ENCODE measurements at places on chromosomes 16 and 17.

DNA sequence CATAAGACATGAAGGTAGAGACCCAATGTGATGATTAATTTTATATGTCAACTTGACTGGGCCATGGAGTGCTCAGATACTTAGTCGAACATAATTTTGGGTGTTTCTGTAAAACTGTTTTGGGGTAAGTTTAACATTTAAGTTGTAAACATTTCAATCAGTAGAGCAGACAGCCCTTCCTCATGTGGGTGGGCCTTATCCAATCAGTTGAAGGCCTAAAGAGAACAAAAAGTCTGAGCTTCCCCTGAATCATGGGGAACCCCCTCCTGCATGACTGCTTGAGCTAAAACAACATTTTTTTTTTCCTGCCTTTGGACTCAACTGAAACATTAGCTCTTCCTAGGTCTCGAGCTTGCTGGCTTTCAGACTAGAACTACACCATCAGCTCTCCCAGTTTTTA, 327.3 kb upstream of the SOX9 start:
- no peak for DNase-seq

- no peak for DNase-seq
These were observed 57.9 kb downstream of the BRIP1 start for GRCh38 chr17:61805399-61805798.

- DNase-seq: no peak
These were observed 14.2 kb upstream of the CBFB start for GRCh38 chr16:67014634-67015312.

DNA sequence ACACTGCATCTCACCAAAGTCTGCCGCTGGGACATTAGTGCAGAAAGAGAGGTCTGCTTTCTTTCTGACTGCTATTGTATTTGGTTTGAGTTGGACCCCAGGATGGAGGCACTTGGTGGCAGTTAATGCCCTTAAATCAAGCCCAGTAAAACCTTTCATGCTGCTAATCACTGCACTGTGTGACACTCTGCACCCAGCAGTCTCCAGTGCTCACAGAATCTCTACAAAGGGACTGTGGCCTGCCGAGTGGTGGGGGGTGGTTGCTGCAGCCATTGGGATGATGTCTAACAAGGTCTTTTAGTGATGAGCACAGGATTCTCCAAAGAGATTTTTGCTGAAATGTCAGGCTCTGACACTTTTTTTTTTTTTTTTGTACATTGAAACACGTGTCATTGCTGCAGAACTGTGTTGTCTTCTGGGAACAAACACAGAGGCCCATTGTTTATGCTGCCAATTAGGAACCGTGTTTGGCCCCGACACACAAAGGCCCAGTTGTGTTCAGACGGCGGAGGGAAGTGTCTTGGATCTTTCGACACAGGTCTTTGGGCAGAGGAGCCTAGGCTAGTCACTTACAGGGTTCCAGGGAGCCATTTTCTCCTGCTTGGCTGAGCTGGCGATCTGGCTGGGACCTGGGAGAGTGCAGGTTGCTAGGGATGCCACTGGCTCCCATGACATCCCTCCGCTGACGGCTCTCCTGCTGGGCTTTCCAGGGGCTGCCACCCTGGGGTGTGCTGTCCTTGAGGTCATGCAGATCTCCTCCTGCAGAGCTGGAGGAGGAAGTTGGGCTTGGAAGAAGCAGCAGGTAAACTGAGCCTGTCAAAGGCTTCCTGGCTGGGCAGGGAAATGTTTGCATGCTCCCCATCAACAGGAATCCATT, 16.2 kb upstream of the TNRC6C start:
- no peak for DNase-seq

GRCh38 chr17:83107656-83108048, 28.2 kb downstream of the METRNL start:
- no peak for DNase-seq

GRCh38 chr16:19400711-19401110, 17.0 kb upstream of the TMC5 start:
- no peak for DNase-seq

GRCh38 chr17:45705123-45706009, 78.8 kb upstream of the CRHR1 start:
- DNase-seq: no peak

GRCh38 chr16:2949705-2950352, 14.2 kb upstream of the KREMEN2 start:
- no peak for DNase-seq

DNA sequence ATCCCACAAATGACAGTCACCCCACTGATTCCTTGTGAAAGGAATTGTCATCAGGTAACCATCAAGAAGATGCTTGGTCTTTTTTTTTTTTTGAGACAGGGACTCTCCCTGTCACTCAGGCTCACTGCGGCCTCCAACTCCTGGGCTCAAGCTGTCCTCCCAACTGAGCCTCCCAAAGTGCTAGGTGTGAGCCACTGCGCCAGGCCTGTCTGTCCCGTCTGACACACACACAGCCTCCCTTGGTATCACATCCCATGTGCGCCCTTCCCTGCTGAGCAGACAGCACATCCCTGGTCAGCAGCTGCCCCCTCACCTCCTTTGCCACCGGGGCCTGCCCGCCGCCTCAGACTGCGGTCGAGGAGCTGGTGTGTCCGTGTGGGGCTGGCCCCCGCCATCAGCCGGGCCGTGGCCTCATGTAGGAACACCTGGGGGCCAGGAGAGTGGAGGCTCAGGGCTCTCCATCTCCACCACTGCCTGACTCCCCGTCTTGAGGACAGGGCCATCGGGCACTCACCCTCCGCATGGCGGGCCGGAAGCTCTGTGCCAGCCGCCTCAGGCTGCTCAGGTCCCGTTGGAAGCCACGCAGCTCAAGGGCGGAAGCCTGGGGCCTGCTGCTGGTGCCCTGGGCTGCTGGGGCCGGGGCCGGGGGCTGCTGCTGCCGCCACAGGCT, 23.6 kb downstream of the SREBF1 start:
- DNase-seq: no peak

GRCh38 chr16:10666291-10666690, 28.4 kb downstream of the TEKT5 start:
- no peak for DNase-seq

GRCh38 chr17:27206447-27206846, 87.5 kb upstream of the WSB1 start:
- DNase-seq: no peak

GRCh38 chr17:21545064-21545463, 147.3 kb upstream of the KCNJ18 start:
- no peak for DNase-seq

- no peak for DNase-seq
These were observed 2.3 kb downstream of the DDX19A start for GRCh38 chr16:70348991-70349390.

DNA sequence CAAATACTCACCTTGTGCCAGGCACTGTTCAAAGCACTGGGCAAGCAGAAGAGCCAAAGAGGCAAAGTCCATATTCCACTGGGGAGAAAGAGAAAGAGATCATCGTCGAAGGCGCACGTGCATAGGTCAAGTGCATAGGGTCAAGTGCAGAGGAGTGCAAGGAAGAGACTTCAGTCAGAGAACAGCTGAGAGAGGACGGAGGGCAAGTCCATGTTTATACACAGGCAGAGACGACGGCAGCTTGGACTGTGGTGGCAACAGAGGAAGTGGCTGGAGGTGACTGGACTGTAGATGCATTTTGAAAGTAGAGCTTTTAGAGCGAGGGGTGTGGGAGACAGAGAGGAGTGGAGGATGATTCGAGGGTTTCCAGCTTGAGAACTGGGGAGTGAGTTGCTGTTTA, 74.7 kb upstream of the SDK2 start:
- DNase-seq: no peak

GRCh38 chr17:75346906-75347305, 57.7 kb upstream of the SLC25A19 start:
- peak; percentile 50 for DNase-seq

DNA sequence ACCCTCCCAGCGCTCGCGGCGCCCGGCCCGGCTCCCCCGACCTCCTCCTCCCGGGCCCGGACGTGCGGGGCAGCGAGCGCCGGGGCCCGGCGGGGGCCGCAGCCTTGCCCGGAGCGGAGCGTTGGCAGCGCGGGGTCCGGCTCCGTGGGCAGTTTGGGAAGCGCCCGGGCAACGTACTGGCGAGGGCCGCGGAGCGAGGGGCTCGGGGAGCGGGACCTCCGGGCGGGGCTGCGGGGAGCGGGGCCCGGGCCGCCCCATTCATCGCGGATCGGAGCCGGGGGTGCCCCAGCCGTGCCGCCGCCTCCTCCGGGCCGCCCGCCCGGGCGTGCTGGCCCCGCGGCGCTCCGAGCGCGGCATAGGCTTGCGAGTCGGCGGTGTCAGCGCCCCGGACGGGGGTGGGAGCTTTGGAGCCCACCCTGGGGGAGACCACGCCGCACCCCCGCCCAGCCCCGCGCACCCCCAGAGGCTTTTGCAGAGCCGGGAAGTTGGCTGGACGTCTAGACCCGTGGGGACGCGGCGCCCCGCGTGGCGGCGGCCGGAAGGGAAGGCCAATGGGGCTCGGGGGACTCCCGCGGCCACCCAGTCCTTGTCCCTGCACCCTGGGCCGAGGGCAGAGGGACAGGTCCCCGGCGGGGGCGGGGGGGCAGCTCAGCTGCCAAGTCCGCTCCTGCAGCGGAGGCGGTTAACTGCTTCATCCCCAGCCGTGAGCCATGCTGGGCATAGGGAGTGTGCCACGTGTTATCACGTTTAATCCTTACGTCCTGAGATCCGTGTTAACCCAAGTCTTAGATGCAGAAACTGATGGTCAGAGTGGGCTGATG, 852 bp downstream of the ZNF469 start:
- DNase-seq: no peak

GRCh38 chr16:89931964-89932363, 8.8 kb downstream of the TUBB3 start:
- no peak for DNase-seq

- peak; percentile 36 for DNase-seq
These were observed 25.1 kb downstream of the STAT5B start for GRCh38 chr17:42251115-42251514.

DNA sequence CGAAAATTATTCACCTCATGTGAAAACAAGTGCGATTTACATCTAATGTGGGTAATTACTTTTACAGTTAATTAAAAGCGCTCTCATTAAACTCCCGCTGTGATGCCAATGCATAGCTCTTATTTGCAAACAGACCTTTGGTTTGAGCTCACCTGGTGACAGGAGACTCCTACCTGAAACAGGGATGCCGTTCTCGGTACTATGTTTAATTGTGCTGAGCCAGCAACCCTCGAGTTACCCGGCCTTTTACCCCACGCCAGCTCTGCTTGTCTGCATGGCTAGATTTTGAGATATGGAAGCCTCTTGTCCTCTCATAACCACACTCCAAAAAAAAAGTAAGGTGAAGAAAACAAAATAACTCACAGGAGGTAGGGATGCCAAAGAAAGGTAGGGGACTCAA, 690.4 kb upstream of the RBFOX1 start:
- no peak for DNase-seq

- no peak for DNase-seq
These were observed 60.2 kb downstream of the CMC2 start for GRCh38 chr16:80946481-80946880.

DNA sequence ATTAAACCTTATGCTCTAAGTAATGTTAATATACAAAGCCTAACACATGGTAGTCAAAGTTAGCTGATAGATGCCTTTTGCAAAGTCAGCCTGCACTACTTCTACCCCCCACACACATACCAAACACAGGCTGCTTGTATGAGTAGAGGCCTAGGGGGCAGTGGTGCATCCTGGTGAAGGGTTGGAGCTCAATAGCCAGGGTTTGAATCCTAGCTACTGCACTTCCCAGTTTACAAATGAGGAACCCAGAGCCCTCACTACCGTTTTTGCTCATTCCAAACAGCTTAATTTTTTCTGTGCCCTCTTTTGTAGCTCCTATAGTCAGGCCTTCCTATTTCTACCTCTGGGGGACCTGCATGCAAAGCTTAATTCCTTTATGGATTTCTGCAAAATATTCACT, 18.9 kb upstream of the HYDIN start:
- DNase-seq: no peak

Measured in GF-D8 (cell line).